ENCODE measurements at places on chromosomes 2 and 18. TPM values are rescaled to one million over a fixed set of nuclear protein-coding genes. Genes with fewer than 3 reads are reported as not detected.

- H3K4me3 ChIP-seq, result no peak overlapping the region
- H3K27me3 ChIP-seq, result no peaks in the 10 kb centered on the region
- no peaks in the 10 kb centered on the region for H3K36me3 ChIP-seq
- no peak overlapping the region for H3K27ac ChIP-seq
- no peak for DNase-seq
Measured at GRCh38 chr18:38028946-38029345, 463.3 kb upstream of the CELF4 start.

GRCh38 chr2:119513832-119514231, 10.5 kb downstream of the SCTR start:
- H3K27ac ChIP-seq, result no peak overlapping the region
- no peaks in the 10 kb centered on the region for H3K36me3 ChIP-seq
- no peaks in the 10 kb centered on the region for H3K27me3 ChIP-seq
- H3K4me3 ChIP-seq, result no peak overlapping the region
- no peaks in the 10 kb centered on the region for H3K4me1 ChIP-seq
- no peak for DNase-seq

Gene TUBA3E
- not detected for total RNA-seq

- H3K4me1 ChIP-seq, result no peaks in the 10 kb centered on the region
- no peak for DNase-seq
Measured at GRCh38 chr2:120180066-120180465, 43.1 kb downstream of the TMEM185B start.

DNA sequence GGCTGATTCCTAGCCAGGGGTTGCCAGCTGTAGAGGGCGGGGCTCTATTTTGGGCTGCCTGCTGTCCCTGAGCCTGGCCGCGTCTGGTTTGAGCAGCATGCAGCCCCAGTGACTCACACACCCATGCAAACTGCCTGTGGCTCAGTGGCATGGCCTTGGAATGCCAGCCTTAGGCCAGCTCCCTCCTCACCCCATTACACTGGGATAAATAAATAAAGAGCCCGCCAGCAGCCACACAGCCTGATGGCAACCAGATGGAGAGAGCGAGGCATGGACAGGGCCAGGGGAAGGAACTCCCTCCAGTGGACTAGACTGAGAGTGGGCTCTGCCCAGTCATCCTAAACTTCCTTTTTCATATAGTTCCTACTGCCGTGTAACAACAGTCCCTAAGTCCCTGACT, 18.3 kb downstream of the NHEJ1 start:
- no peaks in the 10 kb centered on the region for H3K4me1 ChIP-seq
- H3K27me3 ChIP-seq, result no peaks in the 10 kb centered on the region
- no peak overlapping the region for H3K27ac ChIP-seq
- DNase-seq, result no peak

Gene REG3A
- not detected for total RNA-seq

GRCh38 chr2:184729581-184729980, 131.3 kb downstream of the ZNF804A start:
- no peaks in the 10 kb centered on the region for H3K4me1 ChIP-seq
- no peaks in the 10 kb centered on the region for H3K36me3 ChIP-seq
- H3K27me3 ChIP-seq, result no peaks in the 10 kb centered on the region
- H3K27ac ChIP-seq, result no peak overlapping the region
- no peak overlapping the region for H3K4me3 ChIP-seq

Data from transverse colon (tissue), 4 donors.